ENCODE measurements at places on chromosomes 6 and 20.

DNA sequence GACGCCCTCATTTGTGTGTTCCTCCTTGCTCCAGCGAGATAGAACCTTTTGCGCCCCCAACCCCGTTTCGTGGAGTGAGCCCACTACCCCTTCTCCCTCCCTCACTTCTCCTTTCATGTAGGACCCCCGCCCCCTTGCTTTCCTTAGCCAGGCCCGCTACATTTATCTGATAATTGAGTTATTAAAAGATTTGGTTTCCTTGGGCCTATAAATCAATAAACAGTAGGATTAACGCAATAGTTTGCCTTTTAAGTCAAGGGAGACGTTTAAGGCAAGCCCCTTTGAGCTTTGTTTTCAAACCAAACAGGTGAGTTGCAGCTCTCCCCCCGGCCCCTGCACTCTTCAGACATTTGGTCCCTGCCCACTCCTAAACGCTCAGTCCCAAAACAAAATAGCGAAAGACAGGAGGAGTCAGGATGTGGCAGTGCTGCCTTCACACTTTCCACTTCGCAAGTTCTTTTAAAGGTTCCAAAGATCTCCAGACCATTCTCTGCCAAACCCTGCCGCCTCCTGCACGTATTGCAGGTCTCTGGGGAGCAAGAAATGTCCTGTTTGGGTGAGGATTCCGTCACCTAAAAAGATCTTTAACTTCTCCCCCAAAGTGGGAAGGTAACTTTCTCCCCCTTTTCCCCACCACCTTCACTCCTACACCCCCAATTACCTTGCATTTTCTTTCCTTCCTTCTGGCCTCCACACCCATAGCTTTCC, 27.6 kb downstream of the TFAP2B start:
- no peak for DNase-seq

DNA sequence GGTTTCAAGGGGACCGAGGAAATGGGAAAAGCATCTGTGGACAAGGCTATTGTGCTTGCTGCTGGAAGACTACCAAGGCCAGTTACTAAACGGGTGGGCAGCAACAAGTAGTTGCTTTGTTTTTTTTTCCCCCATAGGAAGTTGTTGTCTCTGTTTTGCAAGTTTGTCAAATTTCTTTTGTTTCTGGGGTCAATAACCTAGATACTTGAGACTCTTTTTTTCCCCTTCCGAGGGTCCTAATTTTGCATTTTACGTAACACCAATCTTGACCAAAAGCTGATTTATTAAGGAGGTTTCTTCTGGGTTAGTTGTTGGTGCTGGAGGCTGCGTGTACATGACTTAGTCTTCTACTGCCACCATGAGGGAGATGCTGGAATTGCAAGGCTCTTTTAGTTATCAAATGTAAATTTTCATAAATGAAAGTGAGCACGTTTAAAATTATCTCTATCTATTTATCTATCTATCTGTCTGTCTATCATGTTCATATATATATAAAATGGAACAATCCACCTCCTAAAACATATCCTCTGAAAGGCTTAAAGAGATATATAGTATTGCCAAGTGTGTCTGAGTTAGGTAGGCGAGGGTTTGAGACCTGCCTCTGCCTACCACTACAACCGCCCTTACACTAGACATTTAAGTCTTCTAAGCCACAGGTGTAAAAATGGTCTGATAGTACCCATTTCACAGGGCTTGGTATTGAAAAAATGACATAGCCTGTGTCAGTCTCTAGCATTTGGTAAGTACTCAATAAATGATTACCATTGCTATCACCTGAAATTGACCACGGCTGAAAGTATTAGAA, 60.2 kb downstream of the GCLC start:
- peak; percentile 70 for DNase-seq

DNA sequence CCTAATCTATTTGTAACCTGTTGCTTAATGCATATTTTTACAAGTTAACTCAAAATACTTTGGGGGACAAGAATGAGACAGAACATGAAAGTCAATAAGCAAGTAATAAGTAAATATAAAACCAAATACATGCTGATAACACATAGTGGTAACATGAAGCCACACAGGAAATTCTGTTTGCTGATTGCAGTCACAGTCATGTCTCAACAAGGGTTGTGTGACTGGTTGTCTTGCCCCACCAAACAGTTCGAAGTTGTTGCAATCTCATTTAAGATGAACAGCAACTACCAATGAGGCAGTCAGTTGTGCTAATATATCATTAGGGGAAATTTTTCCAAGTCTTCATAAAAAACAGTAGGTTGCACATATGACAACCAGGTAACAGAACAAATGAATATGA, 14.5 kb downstream of the CD24 start:
- DNase-seq: no peak

DNA sequence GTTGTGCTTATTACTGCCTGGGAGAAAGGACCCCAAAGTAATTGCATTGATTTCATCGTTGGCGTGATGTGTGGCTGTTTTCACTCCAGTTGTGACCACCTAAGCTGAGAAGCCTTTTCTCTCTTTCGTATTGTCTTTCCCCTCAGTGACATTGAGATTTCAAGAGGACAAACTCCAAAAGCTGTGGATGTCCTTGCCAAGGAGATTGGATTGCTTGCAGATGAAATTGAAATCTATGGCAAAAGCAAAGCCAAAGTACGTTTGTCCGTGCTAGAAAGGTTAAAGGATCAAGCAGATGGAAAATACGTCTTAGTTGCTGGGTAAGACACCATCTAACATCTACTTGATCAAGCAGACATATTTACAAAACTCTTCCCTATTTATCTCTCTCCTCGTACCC, 60.5 kb downstream of the MTHFD1L start:
- no peak for DNase-seq

GRCh38 chr6:124973780-124974179, 11.5 kb downstream of the RNF217 start:
- DNase-seq: no peak

GRCh38 chr6:48229841-48230240, 118.8 kb upstream of the PTCHD4 start:
- DNase-seq: no peak

DNA sequence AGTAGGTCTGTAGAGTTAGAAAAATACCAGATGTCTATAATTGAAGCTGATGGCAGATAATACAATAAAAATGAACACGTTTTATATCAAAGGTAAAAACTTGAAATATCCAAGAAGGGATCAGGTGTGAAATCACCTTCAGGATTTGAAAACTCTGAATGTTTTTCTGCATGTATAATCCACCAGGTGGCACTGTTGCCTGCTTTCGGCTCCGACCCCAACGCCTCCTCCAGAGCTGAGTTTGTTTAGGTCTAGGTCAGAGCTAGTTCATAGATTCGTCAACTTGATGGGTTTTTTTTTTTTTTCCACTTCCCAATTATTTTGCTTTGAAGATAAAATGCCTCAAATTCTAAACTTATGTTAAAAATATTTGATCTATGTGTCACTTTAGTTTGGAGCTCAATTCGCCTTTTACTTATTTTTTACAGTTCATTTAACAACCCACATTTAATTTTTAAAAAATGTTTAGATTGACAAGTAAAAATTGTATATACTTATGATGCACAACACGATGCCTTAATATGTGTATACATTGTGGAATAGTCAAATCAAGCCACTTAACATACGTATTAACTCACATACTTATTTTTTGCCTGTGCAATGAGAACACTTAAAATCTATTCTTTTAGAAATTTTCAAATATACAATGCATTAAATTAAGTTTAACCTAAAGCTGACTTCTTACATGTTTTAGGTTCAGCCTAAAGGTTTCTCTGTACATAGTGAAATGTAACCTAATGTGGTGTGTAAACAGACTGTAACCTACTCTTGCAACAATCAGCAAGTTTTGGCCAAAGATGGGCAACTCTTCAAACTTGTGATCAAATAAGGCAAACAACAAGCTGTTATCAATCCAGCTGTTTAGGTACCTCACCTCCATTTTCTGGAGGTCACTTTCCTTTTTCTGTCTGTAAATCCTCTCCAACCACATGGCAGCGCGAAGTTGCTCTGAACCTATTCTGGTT, 39.4 kb upstream of the ENPP4 start:
- DNase-seq: peak; percentile 49

Measured in EH (cell line).